AG08395 (cell line): ENCODE measurements at places on chromosomes 13 and 19.

DNA sequence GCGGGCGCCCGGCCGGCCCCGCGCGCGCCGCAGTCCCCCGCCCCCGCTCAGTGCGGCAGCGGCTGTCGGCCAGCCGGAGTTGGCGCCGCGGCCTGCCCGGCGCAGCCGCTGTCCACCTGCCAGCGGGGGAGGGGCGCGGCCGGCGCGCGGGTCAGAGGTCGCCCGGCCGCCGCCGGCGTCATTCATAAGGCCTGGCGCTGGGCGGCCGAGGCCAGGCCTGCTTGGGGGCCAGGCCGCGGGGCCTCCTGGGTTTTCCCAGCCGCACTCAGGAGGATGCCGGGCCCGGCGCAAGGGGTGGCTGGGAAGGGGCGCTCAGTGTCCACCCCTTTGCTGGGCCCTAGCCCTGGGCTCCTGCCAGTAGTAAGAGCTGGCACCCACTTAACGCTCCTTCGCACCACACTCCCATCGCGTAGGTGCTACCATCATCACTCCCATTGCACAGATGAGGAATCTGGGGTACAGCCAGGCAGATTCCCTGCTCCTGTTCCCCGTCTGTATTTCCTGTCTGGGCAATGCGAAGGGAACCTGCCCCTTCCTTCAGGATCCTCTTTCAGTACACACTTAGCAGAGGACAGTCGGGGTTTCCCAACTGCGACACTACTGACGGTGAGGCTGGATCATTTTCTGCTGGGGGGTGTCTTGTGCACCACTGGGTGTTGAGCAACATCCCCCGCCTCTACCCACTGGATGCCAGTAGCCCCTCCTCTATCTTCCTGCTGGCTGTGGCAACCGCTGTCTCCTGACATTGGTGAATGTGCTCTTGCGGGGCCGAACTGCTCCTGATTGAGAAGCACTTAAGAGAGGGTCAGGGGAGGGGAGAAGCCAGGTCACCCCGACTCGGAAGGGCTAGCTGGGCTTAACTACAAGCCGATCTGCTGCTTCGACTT is 846 bp upstream of the PRKACA start:
- peak; percentile 76 for DNase-seq

DNA sequence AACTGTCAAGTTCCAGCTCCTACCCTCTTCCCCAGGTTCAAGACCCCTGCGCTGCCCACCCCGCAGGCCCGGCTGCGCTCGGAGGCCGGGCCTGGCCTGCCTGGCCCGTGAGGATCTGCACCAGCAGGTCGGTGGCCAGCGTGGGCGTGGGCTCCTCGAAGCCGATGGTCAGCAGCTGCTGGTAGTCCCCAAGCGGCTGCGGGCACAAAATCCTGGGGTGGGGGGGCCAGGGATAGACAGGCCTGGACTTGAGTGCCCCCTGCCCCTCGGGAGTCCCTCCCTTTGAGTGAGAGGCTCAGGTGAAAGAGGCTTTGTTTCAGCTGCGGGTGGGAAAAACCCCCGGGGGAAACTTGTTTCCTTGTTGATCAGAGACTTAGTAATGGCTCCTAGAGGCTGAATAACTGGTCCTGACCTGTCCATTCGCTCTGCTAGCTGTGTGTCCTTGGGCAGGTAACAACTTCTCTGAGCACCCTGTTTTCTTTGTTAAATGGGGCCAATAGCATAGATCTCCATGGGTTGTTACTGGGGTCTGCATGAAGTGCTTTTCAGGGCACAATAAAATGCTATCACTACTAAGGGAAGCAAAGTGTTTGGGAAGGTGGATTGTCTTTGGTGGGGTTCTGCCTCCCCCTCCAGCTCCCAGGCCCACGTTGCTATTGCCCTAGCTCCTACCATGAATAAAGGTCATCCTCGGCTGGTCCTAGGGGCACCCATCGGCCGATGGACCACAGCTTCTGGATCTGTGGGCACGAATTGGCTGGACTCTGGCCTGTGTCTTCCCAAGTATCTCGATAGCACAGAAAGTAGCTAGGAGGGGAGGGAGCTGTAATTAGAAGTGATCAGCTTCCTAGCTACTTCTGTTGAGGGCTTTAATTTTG is 3.5 kb downstream of the C19orf67 start:
- no peak for DNase-seq

- DNase-seq: peak; percentile 87
Measured at GRCh38 chr19:3404324-3405260, 38.2 kb downstream of the NFIC start.

DNA sequence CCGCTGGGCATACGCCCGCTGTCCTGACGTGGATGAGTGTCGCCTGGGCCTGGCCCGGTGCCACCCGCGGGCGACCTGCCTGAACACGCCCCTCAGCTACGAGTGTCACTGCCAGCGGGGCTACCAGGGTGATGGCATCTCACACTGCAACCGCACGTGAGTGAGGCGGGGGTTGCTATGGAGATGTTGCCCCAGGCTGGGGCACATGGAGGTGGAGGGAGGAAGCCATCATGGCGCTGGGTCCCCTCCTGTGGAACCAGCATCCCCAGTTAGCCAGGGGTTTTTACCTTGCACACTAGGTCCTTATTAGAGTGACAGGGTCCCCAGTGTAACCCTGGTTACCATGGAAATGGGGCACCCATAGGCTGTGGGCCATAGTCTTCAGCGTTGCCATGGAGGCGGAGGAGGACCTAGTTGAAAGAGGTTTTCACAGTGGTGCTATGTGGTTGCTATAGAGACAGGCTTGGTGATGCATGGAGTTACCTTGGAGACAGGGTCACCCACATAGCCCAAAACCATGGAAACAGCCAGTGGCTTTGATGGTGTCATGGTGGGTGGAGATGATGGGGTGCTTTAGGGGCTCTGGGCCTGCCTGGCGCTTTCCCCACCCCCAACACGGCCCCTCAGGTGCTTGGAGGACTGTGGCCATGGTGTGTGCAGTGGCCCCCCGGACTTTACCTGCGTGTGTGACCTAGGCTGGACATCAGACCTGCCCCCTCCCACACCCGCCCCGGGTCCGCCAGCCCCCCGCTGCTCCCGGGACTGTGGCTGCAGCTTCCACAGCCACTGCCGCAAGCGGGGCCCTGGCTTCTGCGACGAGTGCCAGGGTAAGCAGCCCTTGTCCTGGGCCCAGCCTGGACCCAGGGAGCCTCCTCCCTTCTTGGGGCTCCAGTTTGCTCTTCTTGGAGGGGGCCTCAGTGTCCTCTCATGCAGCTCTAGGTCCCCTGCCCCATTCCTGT is 27.1 kb downstream of the MEGF8 start:
- DNase-seq: no peak

- DNase-seq: no peak
Measured at GRCh38 chr19:57025491-57025890, 94.3 kb upstream of the USP29 start.

- DNase-seq: no peak
Measured at GRCh38 chr13:65855242-65855805, 1374.8 kb downstream of the PCDH9 start.

DNA sequence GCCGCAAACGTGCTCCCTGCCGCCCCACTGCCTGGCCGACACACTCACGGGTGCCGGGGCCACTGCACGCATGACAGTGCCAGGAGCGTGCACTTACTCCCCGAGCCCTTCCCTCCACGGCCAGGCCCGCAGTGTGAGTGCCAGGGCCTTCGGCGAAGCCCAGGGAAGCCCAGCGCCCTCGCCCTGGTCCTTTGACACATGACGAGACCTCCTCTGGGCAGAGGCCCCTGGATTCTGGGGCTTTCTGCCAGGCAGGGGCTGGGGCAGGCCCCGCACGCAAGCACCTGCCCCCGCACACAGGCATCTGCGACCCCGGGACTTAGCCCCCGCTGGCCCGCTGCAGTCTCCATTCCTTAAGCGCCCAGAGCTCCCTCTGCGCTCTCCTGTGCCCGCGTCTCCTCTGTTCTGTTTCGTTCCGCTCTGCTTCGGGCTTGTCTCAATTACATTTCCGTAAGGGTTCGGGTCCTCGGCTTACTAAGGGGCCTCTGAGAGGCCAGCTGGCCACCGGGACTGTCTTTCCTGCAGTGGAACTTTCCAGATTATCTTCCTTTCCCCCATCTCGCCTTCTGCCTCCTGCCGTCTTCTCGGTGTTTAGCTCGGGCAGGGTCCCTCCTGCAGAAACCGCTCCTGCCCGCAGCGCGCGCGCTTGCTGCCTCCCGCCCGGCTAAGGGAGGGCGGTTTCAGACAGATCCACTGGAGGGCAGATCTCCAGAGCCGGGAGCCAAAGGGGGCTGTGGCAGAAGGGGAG is 98.8 kb downstream of the ING1 start:
- no peak for DNase-seq
